ENCODE measurements at places on chromosomes 13 and 19.

- no peaks in the 10 kb centered on the region for H3K36me3 ChIP-seq
- H3K27me3 ChIP-seq = no peaks in the 10 kb centered on the region
- peaks cover 16% of the 10 kb centered on the region for H3K4me1 ChIP-seq
- no peak for DNase-seq
- H3K27ac ChIP-seq = peak overlapping the region; percentile 90
Observed at GRCh38 chr19:19064811-19065745, 1.3 kb downstream of the SLC25A42 start.

- H3K36me3 ChIP-seq = no peaks in the 10 kb centered on the region
- peaks cover 24% of the 10 kb centered on the region for H3K27me3 ChIP-seq
- no peak for DNase-seq
- H3K4me1 ChIP-seq = no peaks in the 10 kb centered on the region
- no peak overlapping the region for H3K27ac ChIP-seq
Observed at GRCh38 chr13:27296496-27296895, 25.9 kb downstream of the RASL11A start.

- no peaks in the 10 kb centered on the region for H3K27me3 ChIP-seq
- H3K4me3 ChIP-seq = no peak overlapping the region
- H3K36me3 ChIP-seq = no peaks in the 10 kb centered on the region
- H3K27ac ChIP-seq = peak overlapping the region; percentile 17
Observed at GRCh38 chr19:7247155-7247554, 47.1 kb downstream of the INSR start.

DNA sequence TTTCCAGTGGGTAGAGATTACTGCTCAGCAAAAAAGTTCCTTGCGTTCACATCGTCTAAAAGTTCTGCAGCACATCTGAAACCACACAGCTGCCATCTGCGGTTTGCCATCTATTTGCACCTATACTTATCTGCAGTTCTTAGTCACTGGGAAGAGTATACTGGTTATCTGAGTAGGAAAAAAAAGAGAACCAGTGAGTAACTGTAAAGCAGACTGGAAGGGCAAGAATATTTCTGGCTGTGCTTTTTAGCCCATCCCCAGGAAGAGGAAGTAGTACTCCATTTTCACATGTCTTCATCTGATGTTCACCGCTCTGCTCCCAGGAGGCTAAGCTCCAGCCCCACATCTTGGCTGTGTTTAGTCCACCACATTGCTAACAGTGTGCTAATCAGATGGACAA, 35.6 kb downstream of the EFNB2 start:
- H3K27ac ChIP-seq = no peak overlapping the region
- DNase-seq = no peak
- no peak overlapping the region for H3K4me3 ChIP-seq
- H3K36me3 ChIP-seq = no peaks in the 10 kb centered on the region
- no peaks in the 10 kb centered on the region for H3K4me1 ChIP-seq

GRCh38 chr19:31519908-31520307, 170.7 kb upstream of the TSHZ3 start:
- H3K4me3 ChIP-seq = no peak overlapping the region
- no peaks in the 10 kb centered on the region for H3K27me3 ChIP-seq
- no peak overlapping the region for H3K27ac ChIP-seq
- no peak for DNase-seq

GRCh38 chr13:26759907-26760831, at the start of gene GPR12:
GPR12 (minus strand) TSS chr13:26760786; CDS start chr13:26759827, 959 bp downstream.
- no peaks in the 10 kb centered on the region for H3K36me3 ChIP-seq
- no peak within 1 kb of the TSS for H3K27ac ChIP-seq
- H3K4me3 ChIP-seq = peak within 1 kb of the TSS; percentile 61
- DNase-seq = no peak

DNA sequence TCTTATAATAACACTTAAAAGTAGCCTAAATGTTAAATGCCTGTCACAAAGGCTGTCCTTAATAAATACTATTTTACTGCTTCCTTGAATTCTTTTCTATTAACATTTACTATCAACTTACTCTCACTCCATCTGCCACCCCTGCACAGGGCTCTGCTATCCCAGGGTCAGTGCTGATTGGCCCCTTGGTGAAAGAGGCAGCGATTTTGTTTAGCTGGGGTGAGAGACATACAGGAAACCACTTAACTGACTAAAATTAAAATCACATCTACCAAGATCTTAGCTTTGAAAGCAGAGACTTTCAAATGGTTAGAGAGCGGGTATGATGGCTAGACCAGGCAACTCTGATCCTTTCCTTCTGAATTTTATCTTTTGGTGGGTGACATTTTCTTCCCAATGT, 149.9 kb upstream of the HTR2A start:
- H3K36me3 ChIP-seq = no peaks in the 10 kb centered on the region
- no peaks in the 10 kb centered on the region for H3K27me3 ChIP-seq
- no peak overlapping the region for H3K4me3 ChIP-seq
- H3K27ac ChIP-seq = no peak overlapping the region
- H3K4me1 ChIP-seq = no peaks in the 10 kb centered on the region

DNA sequence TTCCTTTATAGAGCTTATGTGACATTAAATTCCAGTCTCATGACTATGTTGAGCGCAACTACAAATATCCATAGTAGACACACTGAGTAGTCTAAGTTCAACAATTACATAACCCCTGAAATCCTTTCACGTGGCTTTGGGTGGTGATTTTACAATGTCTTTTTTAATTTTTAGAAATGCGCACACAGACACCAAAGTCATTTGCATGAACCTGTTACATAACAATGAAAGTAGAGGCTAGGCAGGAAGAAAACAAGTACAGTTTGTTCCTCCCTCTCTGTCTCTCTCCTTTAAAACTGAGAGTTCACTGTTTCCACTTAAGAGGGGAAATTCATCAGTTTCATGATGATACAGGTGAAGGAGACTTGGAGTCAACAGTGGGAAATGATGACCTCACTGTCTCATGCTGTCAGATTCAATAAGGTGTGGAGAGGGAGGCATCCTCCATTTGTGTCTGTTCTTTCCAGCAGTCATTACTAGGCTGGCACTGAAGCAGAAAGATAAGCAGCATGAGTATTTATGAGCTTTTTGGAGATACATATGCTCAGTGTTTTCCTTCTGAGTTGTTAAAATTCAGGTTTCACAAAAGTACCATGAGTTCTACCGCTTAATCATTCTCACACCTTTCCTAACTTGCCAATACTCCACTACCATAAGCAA, 201.8 kb downstream of the LHFPL6 start:
- no peaks in the 10 kb centered on the region for H3K36me3 ChIP-seq
- no peak overlapping the region for H3K27ac ChIP-seq
- H3K27me3 ChIP-seq = no peaks in the 10 kb centered on the region
- H3K4me1 ChIP-seq = no peaks in the 10 kb centered on the region

- no peaks in the 10 kb centered on the region for H3K36me3 ChIP-seq
- H3K27ac ChIP-seq = peak overlapping the region; percentile 71
- no peaks in the 10 kb centered on the region for H3K27me3 ChIP-seq
Observed at GRCh38 chr19:17095141-17095919, 19.8 kb downstream of the MYO9B start.

- H3K36me3 ChIP-seq = no peaks in the 10 kb centered on the region
- no peak overlapping the region for H3K4me3 ChIP-seq
- no peak for DNase-seq
Observed at GRCh38 chr19:39906820-39907611, 27.4 kb downstream of the FCGBP start.

DNA sequence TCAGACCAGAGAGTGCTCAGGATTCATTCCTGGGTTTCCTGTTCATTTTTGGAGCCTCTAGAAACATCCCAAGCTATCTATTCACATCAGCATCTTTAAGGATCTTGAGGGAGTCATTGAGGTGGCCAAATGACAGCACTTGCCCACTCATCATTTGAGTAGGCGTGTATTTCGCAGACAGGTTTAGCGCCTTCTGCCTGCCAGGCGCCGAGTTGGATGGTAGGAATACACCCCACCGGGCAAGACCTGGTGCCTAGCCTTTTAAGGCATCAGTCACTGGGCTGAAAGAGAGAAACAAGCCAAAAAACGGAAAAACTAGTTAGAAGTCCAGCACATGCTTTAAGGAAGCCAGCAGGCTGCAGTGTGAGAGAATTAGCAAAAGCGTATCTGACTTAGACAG, 33.8 kb downstream of the PEX11G start:
- DNase-seq = no peak
- no peak overlapping the region for H3K4me3 ChIP-seq
- peaks cover 98% of the 10 kb centered on the region for H3K36me3 ChIP-seq
- no peaks in the 10 kb centered on the region for H3K4me1 ChIP-seq

DNA sequence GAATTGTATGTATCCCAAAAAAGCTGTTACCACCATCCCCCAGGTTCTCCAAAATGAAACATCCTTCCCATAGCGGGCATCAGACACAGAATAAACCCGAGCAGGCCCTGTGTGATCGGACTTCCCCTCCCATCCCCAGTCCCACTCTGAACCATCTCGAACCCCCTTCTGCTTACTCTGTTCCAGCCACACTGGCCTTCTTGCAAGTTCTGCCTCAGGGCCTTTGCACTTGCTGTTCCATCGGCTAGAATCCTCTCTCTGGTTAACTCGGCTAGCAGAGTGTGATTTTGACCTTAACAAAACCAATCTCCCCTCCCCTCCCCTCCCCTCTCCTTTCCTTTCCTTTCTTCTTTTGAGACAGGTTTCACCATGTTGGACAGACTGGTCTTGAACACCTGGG, 15.7 kb downstream of the AP2S1 start:
- no peaks in the 10 kb centered on the region for H3K27me3 ChIP-seq
- H3K27ac ChIP-seq = no peak overlapping the region
- peaks cover 7% of the 10 kb centered on the region for H3K36me3 ChIP-seq
- DNase-seq = no peak
- H3K4me3 ChIP-seq = no peak overlapping the region
- peaks cover 1% of the 10 kb centered on the region for H3K4me1 ChIP-seq

DNA sequence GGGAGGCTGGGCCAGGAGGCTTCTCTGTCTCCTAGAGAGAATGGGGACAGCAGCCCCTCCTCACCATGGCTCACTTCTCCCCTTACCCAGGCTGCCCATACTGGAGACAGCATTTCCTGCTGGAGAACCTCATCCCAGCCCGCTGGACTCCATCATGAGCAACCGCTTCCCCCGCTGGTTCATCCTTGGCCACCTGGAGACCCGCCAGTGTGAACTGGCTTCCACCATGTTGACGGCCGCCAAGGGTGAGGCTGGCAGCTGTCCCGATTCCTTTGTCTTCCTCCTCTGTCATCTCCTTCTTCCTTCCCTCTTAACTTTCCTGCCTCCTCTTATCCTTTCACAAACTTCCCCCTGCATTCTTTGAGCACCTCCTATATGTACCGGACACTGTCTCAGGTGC, 28.0 kb downstream of the ZSWIM4 start:
- H3K27ac ChIP-seq = no peak overlapping the region
- H3K4me3 ChIP-seq = no peak overlapping the region
- peaks cover 74% of the 10 kb centered on the region for H3K36me3 ChIP-seq
- no peak for DNase-seq
- no peaks in the 10 kb centered on the region for H3K27me3 ChIP-seq

GRCh38 chr19:16895467-16896145, 6.8 kb downstream of the F2RL3 start:
- peak overlapping the region; percentile 64 for H3K4me3 ChIP-seq
- H3K4me1 ChIP-seq = peaks cover 3% of the 10 kb centered on the region
- DNase-seq = no peak
- no peaks in the 10 kb centered on the region for H3K27me3 ChIP-seq
- peak overlapping the region; percentile 73 for H3K27ac ChIP-seq

DNA sequence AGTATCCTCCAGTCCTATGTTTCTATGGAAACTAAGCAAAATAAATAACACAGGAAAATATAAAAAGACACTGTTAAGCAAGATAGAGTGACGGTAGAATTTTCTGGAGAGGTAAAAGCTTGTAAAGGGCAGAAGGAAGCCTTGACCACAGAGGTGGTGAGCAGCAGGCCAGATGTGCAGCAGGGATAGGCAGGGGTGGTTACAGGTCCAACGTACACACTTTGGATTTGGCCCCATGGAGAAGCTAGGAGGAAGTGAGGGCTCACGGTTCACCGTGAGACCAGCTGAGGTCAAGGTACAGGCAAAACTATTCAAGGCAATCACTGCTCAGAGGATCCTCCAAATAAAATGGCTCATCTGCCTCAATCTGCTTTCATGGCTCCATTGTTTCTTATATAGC, 242.8 kb downstream of the B3GLCT start:
- H3K27ac ChIP-seq = no peak overlapping the region
- H3K27me3 ChIP-seq = no peaks in the 10 kb centered on the region
- H3K36me3 ChIP-seq = no peaks in the 10 kb centered on the region
- H3K4me3 ChIP-seq = no peak overlapping the region
- H3K4me1 ChIP-seq = no peaks in the 10 kb centered on the region
- no peak for DNase-seq

- no peak overlapping the region for H3K4me3 ChIP-seq
- no peak for DNase-seq
- no peaks in the 10 kb centered on the region for H3K27me3 ChIP-seq
- H3K4me1 ChIP-seq = no peaks in the 10 kb centered on the region
- H3K27ac ChIP-seq = no peak overlapping the region
- no peaks in the 10 kb centered on the region for H3K36me3 ChIP-seq
Observed at GRCh38 chr19:15475611-15476010, 3.7 kb downstream of the PGLYRP2 start.

DNA sequence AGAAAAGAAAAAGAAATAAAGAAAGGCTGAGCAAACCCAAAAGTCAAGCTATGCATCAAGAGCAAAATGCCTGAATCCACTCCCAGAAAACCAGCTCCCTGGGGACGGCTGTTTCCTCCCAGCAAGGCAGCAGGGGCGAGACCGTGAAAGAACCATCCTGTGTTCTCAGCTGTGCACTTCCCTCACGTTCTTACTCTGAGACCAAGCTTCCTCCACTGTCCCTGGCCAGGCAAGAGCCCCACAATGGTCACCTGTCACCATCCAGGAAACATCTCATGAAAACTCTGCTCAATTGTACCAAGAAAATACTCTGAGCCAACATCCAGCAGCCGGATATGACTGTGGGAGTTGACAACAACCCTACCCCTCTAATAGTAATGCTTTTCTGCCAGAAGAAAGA, 22.9 kb downstream of the RAB20 start:
- no peak overlapping the region for H3K4me3 ChIP-seq
- H3K27ac ChIP-seq = no peak overlapping the region
- H3K36me3 ChIP-seq = no peaks in the 10 kb centered on the region

DNA sequence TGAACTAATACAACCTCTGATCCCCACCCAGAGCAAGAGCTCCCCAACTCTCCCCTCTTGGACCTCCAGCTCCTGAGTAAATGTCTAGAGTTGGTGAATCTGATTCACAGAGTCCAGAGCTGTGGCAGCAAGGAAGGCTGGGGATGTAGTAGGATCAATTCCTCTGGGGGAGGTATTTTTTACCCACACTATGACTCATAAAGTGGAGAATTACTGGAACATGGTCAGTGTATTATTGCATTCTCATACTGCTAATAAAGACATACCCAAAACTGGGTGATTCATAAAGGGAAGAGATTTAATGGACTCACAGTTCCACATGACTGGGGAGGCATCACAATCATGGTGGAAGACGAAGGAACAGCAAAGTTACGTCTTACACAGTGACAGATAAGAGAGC, 496.7 kb downstream of the EFNB2 start:
- H3K4me1 ChIP-seq = no peaks in the 10 kb centered on the region
- H3K36me3 ChIP-seq = no peaks in the 10 kb centered on the region
- no peak for DNase-seq
- H3K27me3 ChIP-seq = no peaks in the 10 kb centered on the region

- DNase-seq = no peak
- no peaks in the 10 kb centered on the region for H3K36me3 ChIP-seq
- H3K27ac ChIP-seq = no peak overlapping the region
Observed at GRCh38 chr19:30135797-30136196, 193.8 kb downstream of the URI1 start.
